Natural killer cell (primary cell): ENCODE measurements at places on chromosomes 5 and 9. TPM values are rescaled to one million over a fixed set of nuclear protein-coding genes. Genes with fewer than 3 reads are reported as not detected.
A peak's percentile ranks its signal among the peaks of the same experiment; 100 is the strongest.

DNA sequence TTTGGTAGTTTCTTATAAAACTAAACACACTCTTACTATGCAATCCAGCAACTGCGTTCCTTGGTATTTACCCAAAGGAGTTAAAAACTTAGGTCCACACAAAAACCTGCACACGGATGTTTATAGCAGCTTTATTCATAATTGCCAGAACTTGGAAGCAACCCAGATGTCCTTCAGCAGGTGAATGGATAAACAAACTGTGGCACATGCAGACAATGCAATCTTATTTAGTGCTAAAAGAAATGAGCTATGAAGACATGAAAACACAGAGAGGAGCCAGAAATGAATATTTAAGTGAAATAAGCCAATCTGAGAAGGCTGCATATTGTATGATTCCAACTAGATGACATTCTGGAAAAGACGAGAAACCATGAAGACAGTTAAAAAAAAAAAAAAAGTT lies 10.7 kb downstream of the WNK2 start:
- no peaks in the 10 kb centered on the region for H3K27me3 ChIP-seq
- no peak for DNase-seq
- no peaks in the 10 kb centered on the region for H3K4me1 ChIP-seq
- no peak overlapping the region for H3K4me3 ChIP-seq

- no peaks in the 10 kb centered on the region for H3K27me3 ChIP-seq
- no peak overlapping the region for H3K27ac ChIP-seq
- H3K36me3 ChIP-seq = no peaks in the 10 kb centered on the region
- H3K4me1 ChIP-seq = no peaks in the 10 kb centered on the region
- no peak for DNase-seq
Measured at GRCh38 chr5:101717721-101718120, 578.4 kb downstream of the SLCO4C1 start.

- H3K27ac ChIP-seq = no peak overlapping the region
- H3K4me3 ChIP-seq = no peak overlapping the region
- no peaks in the 10 kb centered on the region for H3K36me3 ChIP-seq
Measured at GRCh38 chr5:150632305-150633160, 7.9 kb upstream of the SYNPO start.

- peaks cover 10% of the 10 kb centered on the region for H3K4me1 ChIP-seq
- peak overlapping the region; percentile 91 for H3K27ac ChIP-seq
- peak overlapping the region; percentile 57 for H3K4me3 ChIP-seq
- H3K36me3 ChIP-seq = peaks cover 15% of the 10 kb centered on the region
Measured at GRCh38 chr5:97182571-97183099, 412 bp downstream of the RIOK2 start.

The PLAA gene
- 51.2 TPM for total RNA-seq

The CDC20B gene
- total RNA-seq = not detected

The AJM1 gene
- 35.6 TPM for total RNA-seq
